Stimulated activated CD8-positive, alpha-beta memory T cell treated with anti-CD3 and anti-CD28 coated beads, Interleukin-2, amount 100 ng/mL, for 1 hour (primary cell): ENCODE measurements at places on chromosomes 1 and 21.

GRCh38 chr21:43696214-43696613, 22.7 kb upstream of the PDXK start:
- DNase-seq, result no peak

DNA sequence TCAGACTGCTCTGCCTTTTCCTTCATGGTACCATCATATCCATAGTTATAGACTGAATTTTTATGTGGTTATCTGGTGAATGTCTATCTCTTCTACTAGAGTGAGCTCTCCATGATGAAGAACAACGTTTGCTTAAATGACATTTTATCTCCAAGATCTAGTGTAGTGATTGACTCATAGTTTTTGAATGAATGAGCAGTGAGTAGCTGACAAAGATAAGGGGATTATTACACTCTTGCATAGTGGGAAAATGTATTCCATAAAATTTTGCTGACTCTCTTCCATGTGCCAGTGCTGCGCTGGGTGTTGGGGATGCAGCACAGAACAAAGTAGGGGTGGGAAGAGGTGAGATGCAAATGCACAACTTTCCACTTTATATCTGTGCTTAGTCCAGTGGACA, 147.7 kb downstream of the TGFB2 start:
- DNase-seq, result no peak

DNA sequence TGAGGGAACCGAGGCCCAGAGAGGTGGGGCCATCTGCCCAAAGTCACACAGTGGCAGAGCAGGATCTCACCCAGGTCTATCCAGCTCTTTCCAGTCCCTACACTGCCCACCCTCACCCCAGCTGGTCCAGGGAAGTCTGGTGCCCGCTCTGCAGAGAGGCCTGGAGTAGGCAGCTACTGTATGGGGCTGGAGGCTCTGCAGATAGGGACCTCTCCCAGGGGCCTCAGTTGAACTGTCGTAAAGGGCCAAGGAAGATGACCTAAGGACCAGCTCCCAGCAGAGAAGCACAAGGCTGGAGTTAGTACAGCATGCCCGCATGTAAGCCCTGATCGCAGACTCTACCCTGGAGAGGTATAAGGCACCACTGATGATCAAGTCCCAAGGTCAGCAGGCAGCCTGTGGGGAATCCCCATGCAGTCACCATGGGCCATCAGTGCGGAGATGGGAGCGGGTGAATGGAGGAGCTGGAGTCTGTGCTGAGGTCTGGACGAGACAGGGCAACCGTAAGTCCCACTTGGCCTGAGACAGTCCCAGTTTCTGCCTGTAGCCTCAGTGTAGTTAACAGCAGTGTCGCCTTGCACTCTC, 320.2 kb downstream of the MATN1 start:
- DNase-seq, result no peak

DNA sequence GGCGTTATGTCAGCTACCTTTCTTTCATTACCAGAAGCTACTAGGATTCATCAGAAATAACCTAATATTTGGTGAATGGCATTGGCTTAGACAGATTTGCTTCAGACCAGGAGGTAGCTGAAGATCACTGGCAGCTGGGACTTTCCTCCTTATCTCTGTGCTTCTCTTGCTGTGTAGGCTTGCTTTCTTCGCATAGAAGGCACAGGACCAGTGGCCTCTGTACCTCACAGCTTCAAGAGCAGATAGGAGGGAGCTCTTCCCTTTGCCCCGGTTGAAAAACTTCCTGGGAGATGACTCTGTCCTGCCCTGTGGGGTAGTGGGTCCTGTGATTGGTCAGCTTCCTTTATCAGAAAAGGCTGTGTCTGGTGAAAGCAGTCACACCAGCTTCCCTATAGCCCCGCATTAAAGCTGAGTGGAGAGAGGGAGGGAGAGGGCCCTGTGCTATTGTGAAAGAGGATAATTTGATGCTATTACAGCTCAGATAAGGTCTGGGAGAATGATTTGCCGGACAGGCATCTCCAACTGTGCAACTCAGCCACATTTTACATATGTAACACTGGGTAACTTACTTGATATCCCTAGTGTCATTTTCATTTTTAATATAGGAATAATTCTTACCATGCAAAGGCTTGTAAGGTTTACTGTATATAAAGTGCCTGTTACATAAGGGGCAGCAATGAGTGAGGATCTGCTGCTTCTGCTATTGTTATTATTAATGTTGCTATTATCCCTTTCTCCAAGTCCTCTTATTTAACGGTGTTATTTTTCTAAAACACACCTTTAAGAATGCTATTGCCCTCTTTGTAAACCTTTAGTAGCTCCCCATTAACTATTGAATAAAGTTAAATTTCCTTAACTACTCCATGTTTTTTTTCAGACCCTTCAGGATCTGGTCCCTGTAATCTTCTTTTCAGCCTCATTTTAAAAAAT, 31.6 kb downstream of the OSBPL9 start:
- no peak for DNase-seq

GRCh38 chr1:72827278-72827677, 544.9 kb upstream of the NEGR1 start:
- DNase-seq, result no peak

- DNase-seq, result no peak
Measured at GRCh38 chr1:92953491-92953890, 7.8 kb downstream of the DIPK1A start.

DNA sequence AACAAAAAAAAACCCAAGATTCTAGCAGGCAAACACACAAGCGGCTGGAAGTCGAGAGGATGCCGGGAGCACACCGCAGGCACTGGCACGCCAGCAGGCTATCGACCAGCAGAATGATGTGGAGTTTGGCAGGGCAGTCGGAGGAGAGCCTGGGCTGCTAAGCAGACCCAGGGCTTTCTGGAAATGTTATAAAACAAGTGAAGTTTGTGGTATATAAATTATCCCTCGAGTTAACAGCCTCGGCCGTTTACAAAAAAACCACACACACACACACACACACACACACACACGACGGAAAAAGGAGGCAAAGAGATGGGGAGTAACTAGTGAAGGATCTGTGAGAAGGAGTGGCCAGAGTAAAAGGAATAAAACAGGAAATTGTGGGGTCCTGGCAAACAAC, 87.2 kb upstream of the IVNS1ABP start:
- no peak for DNase-seq

DNA sequence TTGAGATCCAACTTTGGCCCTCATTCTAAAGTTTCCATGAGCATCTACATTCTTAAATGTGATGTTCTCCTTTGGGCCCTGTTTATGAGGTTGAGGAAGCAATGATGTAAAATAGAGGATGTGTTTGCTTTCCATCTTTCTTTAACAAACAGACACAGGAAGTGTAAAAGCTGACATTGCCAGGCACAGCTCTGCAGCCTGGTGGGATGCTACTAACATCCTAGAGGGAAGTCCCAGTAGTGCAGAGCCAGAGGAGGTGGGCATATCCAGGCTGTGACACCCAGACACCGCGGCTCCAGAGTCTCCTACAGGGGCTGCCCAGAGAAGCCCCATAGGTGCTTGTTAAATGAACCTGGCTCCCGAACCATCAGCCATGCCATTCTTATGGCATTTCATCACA, 16.2 kb downstream of the OLFML2B start:
- DNase-seq, result no peak

GRCh38 chr21:23541571-23541970, 2065.7 kb downstream of the MRPL39 start:
- DNase-seq, result no peak

- no peak for DNase-seq
Measured at GRCh38 chr1:24322470-24323177, 3.5 kb downstream of the GRHL3 start.

DNA sequence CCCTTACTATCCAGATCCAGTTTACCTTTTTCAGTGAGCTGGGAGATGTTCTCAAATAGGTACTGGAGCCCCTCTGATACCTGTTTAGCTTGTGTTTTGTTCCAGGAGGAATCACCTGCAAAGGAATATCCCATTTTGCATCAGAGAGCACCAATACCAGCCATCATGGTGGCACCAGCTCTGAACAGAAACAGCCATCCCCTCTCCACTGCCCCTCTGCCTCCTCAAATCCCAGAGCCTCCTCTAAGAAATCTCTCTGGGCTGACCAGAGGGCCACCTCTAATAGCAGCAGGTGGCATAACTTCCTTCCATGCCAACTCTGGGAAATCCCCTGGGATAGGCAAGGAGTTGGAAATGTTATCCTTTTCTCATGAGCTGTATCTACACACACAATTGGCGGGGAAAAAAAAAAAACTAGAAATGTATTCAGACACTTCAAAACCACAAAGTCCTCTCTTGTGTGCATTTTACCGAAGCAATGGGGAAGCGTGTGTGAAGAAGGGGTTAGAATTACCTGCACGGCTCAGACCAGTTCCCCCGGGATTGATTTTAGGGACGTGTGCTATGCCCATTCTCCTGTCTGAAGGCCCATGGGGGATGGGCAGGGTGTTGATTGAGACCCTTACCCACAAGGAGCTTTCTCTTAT, 2.4 kb downstream of the PGLYRP4 start:
- DNase-seq, result no peak

- DNase-seq, result no peak
Measured at GRCh38 chr1:227322376-227322775, 4.1 kb upstream of the CDC42BPA start.

GRCh38 chr1:160954158-160955104, at the start of gene ITLN2:
Gene ITLN2 (minus strand): TSS chr1:160954809. CDS start chr1:160954741, 68 bp downstream.
- DNase-seq, result no peak

DNA sequence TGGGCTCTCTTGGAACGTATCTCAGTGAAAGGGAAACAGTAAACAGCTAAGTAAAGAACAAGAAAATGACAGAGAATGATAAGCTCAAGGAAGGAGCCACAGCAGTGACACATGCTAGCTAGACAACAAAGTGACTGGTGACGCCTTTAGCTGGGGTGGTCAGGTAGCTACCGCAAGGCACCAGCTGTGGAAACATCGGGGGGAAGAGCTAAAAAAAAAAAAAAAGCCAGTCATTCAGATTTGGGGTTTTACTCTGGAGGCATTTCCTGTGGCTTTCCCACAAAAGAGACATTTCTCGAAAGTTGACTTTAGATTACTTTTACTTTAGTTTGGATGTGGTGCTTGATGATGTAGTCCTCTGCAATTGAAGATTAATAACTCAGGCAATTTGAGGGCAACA, 2.1 kb downstream of the FHAD1 start:
- no peak for DNase-seq

DNA sequence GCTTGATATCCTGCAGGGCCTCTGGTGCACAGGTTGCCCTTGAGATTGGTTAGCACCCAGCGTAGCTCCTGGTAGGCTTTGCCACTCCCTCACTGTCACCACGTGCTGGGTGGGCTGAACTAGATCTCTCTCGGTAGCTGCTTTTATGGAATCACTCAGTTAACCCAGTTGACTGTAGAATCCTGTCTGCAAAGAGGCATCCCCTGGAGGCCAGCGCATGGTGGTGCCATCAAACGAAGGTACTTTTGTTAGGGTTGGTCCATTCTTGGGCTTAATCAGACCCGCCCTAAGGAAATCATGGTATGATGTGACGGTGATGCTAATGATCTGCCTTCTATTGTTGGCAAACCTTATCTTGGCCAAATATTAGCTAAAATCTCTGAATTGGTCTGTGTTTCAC, 153.4 kb downstream of the GALNT2 start:
- DNase-seq, result no peak

GRCh38 chr1:151992303-151993083, 1.2 kb downstream of the S100A10 start:
- no peak for DNase-seq

GRCh38 chr1:205701891-205702290, 21.6 kb upstream of the SLC45A3 start:
- no peak for DNase-seq

DNA sequence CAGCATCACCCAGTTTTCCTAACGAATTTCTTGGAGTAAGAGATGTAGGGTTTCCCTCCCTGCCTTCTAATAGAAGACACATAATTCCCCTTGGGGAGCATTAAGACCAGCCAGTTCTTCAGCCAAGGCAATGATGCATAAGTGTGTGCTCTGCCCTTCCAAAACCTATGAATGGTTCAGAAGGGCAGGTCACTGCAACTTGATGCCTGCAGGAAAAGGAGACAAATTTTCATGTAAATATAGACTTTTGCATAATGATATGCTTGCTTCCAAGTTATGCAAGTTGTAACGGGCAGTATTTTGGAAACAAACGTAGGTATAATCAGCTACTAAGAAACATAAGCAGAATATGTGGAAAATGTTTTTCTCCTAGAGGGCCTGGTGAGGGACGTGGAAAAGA, 31.6 kb downstream of the PTGS2 start:
- no peak for DNase-seq

- DNase-seq, result no peak
Measured at GRCh38 chr1:110092991-110093390, 19.3 kb upstream of the UBL4B start.

DNA sequence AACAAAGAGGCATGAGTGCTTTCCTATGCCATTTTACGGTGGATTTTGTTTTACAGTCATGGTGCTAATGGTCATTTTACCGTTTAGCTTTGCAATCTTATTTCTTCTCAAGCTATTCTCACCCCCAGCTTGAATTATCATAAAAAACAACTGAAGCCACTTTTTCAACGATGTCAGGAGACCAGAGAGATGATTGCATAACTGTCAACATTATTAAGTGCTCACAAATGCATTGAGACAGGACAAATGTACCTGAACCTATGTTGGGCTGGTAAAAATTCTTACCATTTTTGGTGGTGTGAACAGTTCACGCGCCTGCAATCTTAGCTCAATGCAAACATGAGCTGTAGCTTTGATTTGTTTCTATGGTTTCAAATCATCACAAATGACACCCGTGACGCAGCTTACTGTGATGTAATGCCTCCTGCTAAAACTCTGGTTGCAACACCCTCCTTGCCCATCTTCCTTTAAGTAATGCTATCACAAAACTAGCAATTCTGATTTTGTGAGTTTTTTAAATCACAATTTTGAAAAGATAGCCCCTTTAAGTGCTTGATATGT, 104.4 kb downstream of the UCHL5 start:
- DNase-seq, result no peak

GRCh38 chr1:207224666-207225065, 96.8 kb upstream of the CD55 start:
- no peak for DNase-seq

GRCh38 chr1:77175230-77175844, 43.9 kb downstream of the PIGK start:
- DNase-seq, result no peak

DNA sequence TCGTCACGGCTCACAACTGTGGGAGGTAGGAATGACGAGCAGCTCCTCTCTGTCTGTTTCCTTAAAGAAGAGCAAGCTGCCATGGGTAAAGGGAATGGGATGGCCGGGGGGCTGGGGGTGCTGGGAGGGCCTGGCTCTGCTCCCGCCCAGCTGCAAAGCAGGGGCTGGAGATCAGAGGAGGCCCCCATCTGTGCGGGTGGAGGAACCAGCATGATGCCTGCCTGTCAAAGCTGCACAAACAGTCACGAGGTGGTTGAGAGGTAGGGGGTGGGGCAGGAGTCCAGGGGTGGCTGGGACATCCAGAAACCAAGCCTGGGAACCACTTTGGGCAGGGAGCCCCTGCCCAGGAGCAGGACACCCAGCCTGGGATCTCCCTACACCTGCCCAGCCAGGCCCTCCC, 12.6 kb downstream of the SLC41A1 start:
- DNase-seq, result no peak

GRCh38 chr1:178483251-178483957, 13.4 kb downstream of the CLEC20A start:
- no peak for DNase-seq

GRCh38 chr1:10283318-10283984, 73.1 kb downstream of the KIF1B start:
- DNase-seq, result no peak
